ENCODE measurements at places on chromosomes 6 and 20.

- ATAC-seq = no peak
These were observed 155.5 kb downstream of the BCAS1 start for GRCh38 chr20:53914781-53915445.

GRCh38 chr6:8069151-8069550 is 5.0 kb upstream of the BLOC1S5 start:
- no peak for ATAC-seq

DNA sequence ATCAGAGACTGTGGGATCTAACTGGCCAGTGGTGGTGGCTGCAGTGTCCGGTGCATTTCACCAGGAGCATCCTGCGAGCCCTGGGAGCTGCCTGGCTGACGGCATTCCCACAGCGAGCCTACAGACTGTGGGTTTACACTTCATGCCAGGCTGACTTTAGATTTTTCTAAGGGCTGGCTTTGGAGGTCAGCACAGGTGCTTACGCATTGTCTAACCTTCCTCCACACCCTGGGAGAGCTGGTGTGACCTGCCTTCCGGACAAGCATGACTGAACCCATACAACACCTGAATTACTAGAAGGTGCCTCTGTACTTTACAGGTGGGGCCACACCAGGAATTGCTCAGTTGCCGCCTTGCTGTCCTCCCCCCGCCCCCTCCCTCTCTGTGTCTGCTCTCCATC is 96.2 kb downstream of the RREB1 start:
- no peak for ATAC-seq

DNA sequence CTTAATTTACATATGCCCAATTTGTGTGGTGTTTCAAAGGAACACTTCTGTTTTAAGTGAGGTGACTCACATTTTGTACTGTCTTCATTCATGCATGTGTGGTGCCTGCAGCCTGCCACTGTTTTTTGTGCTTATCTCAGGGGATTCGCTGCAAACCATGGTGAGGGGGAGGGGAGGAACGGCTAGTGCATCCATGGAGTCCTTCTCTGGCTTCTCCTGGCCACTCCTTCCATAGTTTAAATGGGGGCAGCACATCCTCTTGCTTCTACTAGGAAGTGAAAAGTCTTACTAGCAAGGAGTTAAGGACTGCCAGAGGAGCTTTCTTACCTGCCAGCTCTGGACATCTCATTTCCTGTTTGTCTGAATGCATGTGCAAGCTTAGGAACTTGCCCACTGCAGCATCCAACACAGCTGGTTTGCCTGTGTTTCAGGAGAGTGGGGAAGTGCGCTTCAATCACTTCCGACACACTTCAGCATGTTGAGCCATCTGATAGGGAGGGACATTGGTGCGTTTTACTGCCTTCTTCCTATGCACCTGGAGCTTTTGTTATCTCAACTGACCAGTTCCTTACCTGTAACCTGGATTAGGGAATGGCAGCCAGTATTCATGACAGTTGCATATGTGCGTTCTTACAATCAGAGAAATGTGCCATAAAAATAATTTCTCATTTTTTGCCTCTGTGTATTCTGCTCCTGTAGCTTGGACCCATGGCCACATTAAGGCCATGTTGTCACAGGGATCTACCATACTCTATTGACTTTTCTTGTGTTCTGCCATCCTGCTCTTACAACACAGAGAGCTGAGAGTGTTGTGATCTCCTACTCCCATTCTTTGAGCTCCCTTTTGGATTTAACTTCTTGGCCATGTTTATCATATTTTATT is 211.3 kb downstream of the ARID1B start:
- no peak for ATAC-seq

DNA sequence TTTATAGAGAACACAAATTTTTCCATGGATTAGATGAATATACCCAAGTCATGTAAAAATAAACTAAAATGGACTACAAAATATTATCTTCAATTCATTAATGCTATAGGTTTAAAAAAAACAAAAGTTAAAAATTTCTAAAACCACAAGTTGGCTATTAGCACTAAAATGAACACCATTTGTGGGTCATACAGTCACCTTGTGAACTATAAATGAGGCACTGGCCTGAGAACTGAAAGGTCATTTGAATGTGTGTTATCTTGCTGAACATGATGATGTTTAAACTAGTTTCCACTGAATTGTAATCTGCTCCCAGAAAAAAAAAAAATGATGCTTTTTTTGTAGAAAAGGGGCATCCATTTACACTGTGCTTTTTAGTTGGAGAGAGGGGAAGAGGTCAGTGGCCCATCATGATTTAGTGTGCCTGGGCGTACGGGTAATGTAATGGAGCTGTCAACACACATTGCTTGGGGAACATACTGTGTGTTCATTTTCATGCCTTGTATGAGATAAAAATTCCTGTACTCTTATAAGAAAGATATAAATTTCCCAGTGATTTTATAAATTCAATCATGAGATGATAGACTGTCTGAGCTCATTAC is 96.6 kb upstream of the FKBP1C start:
- no peak for ATAC-seq

- ATAC-seq = no peak
These were observed 7.9 kb upstream of the HECA start for GRCh38 chr6:139126931-139127330.

Measured in activated CD4-positive, CD25-positive, alpha-beta regulatory T cell treated with anti-CD3 and anti-CD28 coated beads, Interleukin-2, amount 50 U/mL, for 24 hours (primary cell).